ENCODE measurements at places on chromosomes 12 and 14. TPM values are rescaled to one million over a fixed set of nuclear protein-coding genes. Genes with fewer than 3 reads are reported as not detected.

GRCh38 chr12:2794191-2794735 lies 507 bp upstream of the FKBP4 start:
- peak; percentile 24 for DNase-seq
- H3K36me3 ChIP-seq, result peaks cover 16% of the 10 kb centered on the region
- H3K27ac ChIP-seq, result no peak overlapping the region
- H3K27me3 ChIP-seq, result peaks cover 7% of the 10 kb centered on the region
- peaks cover 12% of the 10 kb centered on the region for H3K4me1 ChIP-seq

DNA sequence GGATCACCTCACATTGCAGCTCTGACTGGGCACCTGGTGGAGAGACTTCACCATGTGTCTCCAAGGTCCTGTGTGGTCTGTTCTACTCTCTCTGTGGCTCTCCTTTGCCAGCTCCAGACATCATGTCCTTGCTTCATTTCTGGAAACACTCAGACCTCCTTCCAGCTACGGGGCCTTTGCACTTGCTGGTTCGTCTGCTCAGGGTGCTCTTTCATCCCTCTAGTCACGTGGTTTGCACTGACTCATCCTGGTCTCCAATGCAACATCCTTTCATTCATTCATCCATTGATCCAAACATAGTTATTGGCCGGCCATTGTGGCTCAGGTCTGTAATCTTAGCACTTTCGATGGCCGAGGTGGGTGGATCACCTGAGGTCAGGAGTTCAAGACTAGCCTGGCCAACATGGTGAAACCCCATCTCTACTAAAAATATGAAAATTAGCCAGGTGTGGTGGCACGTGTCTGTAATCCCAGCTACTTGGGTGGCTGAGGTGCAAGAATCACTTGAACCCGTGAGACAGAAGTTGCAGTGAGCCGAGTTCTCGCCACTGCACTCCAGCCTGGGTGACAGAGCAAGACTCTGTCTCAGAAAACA lies 23.9 kb upstream of the CCDC63 start:
- peaks cover 2% of the 10 kb centered on the region for H3K27me3 ChIP-seq
- no peaks in the 10 kb centered on the region for H3K4me1 ChIP-seq
- no peak overlapping the region for H3K27ac ChIP-seq
- H3K4me3 ChIP-seq, result no peak overlapping the region
- no peaks in the 10 kb centered on the region for H3K36me3 ChIP-seq

FOXG1 gene
- total RNA-seq, result 0.18 TPM

PPP1R1A gene
- 0.58 TPM for total RNA-seq
